ENCODE measurements at places on chromosomes 7 and 10.

- no peak for DNase-seq
Observed at GRCh38 chr10:102434394-102435132, 2.2 kb upstream of the CUEDC2 start.

GRCh38 chr10:71292624-71293445, 26.2 kb upstream of the SLC29A3 start:
- no peak for DNase-seq

GRCh38 chr10:97426776-97427570, 982 bp downstream of the PGAM1 start:
- no peak for DNase-seq

- DNase-seq = no peak
Observed at GRCh38 chr10:78862328-78862640, 206.5 kb upstream of the ZMIZ1 start.

- DNase-seq = no peak
Observed at GRCh38 chr10:85420501-85421191, 945.9 kb downstream of the GRID1 start.

GRCh38 chr7:3955026-3955425, 654.0 kb downstream of the SDK1 start:
- no peak for DNase-seq

GRCh38 chr7:52209614-52210013, 825.8 kb upstream of the POM121L12 start:
- DNase-seq = no peak

DNA sequence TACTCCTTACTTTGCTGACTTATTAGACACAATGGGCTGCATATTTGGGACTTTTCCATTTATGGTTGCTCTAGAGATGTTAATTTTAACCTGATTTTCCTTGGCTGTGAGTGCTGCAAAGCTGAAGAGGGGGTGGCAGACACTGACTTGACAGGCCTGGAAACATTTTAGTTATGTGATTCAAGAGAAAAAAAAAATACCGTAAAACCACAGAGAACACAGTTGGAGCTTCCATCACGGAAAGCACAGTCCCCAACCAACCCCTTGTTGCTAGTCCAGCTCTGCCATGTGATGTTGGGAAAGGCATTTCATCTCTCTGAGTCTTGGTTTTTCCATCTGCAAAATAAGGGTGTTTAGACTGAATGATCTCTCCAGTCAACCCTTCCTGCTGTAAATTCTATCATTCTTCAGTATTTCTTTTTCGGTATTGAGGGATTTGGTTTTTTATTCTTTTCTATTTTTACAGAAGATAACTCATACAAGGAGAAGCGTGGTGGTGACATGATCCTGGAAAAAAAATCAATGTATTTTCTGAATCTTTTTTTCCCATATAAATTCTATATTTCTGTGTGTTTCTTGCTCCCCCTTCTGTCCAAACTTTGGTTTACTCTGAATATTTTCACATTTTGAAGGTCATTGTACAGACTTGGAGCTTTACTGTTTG, 246.1 kb downstream of the REEP3 start:
- DNase-seq = peak; percentile 38

GRCh38 chr10:98339799-98340198, 71.8 kb upstream of the LOXL4 start:
- DNase-seq = no peak

GRCh38 chr10:126186766-126187165, 201.5 kb downstream of the ADAM12 start:
- DNase-seq = no peak

- no peak for DNase-seq
Observed at GRCh38 chr7:37832194-37832593, 16.2 kb upstream of the NME8 start.

GRCh38 chr7:34357068-34357467, 300.9 kb upstream of the NPSR1 start:
- no peak for DNase-seq

DNA sequence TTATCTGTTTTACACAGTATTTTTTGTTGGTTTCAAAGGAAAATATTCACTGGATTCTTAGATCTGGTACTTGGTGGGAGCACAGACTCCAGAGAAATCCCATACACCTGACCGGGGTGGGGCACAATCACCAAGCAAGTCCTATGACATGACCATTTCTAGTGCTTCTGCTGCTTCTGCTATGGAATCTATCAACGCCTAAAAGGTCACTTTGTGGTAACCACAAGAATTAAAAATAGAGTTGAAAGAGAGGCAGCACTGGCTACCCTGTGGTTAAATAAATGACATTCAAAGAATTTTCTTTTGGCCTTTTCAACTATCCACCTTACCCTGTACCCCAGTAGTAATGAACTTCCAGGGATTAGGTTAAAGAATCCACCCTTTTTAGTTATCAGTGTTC, 329.9 kb upstream of the VWC2 start:
- no peak for DNase-seq

DNA sequence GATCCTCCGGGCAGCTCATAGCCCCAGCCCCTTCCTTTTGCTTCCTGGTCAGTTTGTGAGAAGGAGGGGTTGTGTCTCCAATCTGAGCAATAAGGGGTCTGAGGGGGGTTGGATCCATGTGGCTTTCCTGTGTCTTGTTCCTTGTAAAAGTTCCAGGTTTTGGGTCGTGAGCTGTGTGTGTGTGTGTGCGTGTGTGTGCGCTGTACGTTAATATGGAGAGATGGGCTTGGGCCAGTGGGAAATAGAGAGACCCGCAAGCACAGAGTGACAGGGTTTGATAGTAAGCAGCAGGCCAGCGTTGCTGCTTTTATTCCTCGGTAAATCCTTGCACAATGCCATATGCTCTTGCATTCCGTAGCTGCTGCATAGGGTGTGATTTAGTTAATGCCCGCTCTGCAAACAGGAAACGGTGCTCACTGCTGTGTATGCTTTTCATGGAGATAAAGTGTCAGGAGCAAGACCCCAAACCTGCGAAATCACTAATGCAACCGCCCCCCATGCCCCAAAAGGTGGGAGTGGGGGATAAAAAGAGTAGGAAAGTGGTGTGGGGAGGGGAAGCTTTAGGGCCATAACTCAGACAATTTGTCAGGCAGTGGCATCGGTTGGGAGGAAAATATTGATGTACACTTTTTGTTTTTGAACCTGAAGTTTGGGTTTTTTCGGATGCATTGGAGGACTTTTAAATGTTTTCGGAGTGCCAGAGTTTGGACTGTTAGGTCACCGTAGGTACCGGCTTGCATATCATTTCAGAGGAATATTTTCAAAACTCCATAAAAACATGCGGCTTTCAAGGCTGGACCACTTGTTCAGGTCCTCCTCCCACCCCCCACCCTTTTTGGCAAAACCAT, 108.7 kb downstream of the TCF7L2 start:
- DNase-seq = no peak

GRCh38 chr10:27745732-27746396, at the start of gene MKX:
Gene MKX (minus strand): TSS chr10:27745819. CDS start chr10:27743415, 2,404 bp downstream.
- DNase-seq = no peak

GRCh38 chr10:119614686-119615085, 17.9 kb upstream of the TIAL1 start:
- no peak for DNase-seq

GRCh38 chr10:48462482-48463020, 142.3 kb downstream of the ARHGAP22 start:
- DNase-seq = no peak

GRCh38 chr7:17706275-17706674, 234.0 kb downstream of the SNX13 start:
- DNase-seq = no peak

GRCh38 chr10:44635176-44635575, 250.3 kb upstream of the CXCL12 start:
- no peak for DNase-seq

DNA sequence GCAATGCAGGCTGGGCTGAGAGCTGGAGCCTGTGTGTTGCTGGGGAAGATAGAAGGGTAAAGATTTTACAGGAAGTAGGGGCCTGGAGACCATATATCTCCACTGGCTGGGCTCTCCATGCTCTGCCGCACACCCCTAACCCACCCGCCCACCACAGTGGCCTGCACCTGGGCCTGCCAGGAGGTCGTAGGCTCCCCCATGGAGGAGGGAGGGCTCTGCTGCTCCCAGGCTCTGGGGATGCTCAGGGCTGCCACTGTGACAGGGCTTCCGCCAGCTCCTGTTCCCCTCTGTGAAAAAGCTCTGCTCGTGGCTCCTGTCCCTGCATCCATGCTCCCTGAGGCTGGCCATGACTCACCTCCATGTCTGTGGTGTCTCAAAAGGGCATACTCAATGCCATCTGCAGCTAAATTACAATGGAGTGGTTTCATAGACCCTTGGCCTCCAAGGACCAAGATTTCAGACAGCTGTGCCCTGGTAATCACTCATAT, 106.0 kb downstream of the CXCL12 start:
- peak; percentile 46 for DNase-seq

GRCh38 chr7:86558680-86559501, 84.8 kb upstream of the GRM3 start:
- DNase-seq = no peak

DNA sequence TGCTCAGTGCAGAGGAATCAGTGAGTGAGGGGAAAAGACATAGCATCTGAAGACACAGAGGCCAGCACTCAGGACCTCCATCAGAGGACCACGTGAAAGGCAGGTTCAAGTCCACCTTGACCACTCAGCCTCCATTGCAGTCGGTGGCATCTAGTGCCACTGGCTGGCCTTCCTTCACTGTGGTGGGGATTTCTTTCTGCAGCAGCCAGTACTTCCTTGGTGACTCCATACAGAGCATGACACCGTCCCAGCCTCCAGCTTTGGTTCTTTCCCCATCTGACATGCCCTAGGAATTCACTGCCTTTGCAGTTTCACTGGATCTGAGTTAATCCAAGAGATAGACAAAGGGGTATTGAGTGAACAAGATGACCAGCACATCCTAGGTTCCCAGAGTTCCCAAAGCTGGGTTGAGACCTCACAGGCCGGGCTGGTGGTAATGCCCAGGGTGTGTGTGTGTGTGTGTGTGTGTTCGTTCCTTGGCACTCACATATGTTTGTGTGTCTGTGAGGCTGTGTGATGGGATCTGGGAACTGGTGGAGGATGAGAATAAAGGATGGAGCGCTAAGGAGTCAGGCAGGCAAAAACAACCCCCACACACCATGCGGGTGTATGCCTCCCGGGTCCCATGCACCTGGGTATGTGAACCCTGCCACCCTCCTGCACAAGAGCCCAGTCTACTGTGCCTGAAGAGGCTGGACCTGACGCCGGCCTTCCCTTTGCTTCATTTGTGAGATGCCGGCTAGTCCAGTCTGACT, 57.8 kb downstream of the SYPL1 start:
- DNase-seq = no peak
